ENCODE measurements at places on chromosomes 2 and 18.
A peak's percentile ranks its signal among the peaks of the same experiment; 100 is the strongest.

DNA sequence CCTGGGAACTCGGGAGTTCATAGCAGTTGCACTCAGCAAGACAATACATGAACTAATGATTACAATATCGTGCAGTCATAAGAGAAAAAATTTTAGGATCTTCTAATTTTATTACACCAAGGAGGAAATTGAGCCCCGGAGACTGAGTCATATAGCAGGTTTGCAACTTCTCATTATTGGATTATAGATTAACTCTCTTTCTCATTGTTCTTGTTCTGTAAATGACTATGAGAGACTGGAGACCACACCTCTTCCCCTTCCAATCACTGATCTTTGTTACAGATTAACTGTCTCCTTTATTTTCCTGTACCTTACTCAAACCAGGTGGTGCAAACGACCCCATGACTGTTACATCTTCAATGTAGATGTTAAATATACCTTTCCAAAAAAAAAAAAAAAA lies 435.8 kb upstream of the DDX18 start:
- no peak for DNase-seq

DNA sequence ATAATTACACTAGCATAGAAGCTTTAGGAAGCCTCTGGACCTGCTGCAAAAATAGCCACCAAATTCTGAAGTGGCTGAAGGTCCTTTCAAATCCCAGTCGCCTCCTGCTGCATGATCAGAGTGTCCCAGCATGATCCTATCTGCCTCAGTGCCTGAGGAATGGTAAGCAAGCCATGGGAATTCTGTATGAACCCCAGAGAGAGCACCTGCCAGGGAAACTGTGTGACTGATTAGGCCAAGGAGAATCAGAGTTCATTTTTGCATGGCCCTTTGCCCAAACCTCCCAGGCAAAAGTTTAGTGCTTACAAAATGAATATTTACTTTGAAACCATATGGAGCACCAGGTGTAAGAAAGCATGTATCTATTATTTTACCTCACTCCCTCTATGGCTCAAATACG lies 221.4 kb downstream of the ARL4C start:
- no peak for DNase-seq

GRCh38 chr2:45586600-45586999 lies 24.5 kb downstream of the SRBD1 start:
- no peak for DNase-seq

DNA sequence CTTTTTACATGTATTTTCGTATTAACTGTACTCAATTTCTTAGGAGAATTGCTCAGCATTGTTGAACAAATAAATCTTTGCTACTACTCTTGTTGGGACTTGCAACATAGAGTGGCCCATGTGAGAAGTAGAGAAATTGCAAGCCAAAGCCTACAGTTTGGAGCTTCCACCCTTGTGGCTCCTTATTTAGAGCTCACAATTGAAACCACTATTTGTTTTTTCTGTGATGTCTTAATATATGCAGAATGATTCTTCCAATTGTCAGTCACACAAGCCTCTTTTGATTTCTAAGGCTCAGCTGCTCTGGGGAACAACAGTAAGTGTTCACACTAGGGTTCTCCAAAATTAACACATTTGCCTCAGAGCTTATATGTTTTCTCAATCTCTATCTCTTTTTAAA lies 60.2 kb upstream of the GALNT13 start:
- DNase-seq: no peak

DNA sequence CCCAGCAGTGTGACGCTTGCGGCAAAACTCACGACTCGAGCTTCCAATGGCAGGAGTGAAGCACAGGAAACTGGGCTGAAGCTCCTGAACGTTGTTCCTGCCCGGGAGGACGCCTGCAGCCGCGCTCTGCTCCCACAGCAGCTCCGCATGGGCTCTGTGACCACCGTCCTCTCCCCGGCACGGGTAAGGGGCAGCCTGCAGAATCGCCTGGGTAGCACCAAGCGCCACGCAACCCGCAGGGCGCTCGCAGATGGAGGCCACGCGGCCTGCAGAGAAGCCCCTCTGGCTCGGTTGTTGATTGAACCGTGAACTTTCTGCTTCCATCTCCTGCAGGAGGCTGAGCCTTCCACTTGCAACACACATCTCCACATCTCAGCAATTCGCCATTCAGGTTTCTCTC lies 63.3 kb upstream of the ZNF236 start:
- DNase-seq: no peak

- DNase-seq: no peak
Observed at GRCh38 chr2:118846442-118846952, 951 bp downstream of the EN1 start.

GRCh38 chr2:213846856-213847255 lies 562.6 kb downstream of the SPAG16 start:
- DNase-seq: no peak

GRCh38 chr2:43399515-43400264 lies 173.3 kb upstream of the ZFP36L2 start:
- DNase-seq: no peak

DNA sequence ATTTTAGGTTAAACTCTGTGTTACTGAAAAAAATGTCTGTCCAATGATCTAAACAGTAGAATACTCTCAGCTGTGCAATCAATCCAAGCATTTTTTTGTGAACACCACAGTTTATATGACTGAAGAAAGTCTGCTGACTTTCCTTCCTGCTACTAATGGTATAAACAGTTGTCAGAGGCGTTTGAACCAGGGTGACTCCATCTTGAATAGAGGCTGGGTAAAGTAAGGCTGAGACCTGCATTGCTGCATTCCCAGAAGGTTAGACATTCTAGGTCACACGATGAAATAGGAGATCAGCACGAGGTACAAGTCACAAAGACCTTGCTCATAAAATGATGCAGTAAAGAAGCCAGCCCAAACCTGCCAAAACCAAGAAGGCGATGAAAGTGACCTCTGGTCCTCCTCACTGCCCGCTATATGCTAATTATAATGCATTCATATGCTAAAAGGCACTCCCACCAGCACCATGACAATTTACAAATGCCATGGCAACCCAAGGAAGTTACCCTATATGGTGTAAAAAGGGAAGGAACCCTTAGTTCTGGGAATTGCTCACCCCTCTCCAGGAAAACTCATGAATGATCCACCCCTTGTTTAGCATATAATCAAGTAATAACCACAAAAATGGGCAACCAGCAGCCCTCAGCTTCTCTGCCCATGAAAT lies 31.3 kb downstream of the POU3F3 start:
- no peak for DNase-seq

- no peak for DNase-seq
Observed at GRCh38 chr2:55618275-55619055, 1.0 kb upstream of the PPP4R3B start.

DNA sequence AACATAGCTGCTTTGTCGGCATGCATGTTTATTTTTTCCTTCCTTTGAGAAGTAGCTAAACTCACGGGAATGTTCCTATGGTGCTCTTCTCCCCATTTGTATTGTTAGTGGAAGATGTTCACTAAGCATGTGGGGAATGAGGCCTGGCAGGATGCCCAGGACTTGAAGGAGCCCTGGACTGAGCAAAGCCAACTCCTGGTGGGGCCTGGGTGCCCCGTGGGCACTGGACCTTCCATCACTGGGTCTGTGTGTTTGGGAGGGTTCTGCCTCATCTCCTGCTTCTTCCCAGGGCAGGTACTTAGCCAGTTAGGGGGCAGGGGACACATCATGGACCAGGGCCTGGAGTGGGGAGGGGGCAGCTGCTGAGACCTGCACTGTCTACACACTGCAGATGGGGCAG lies 49.3 kb downstream of the ACAA2 start:
- no peak for DNase-seq

DNA sequence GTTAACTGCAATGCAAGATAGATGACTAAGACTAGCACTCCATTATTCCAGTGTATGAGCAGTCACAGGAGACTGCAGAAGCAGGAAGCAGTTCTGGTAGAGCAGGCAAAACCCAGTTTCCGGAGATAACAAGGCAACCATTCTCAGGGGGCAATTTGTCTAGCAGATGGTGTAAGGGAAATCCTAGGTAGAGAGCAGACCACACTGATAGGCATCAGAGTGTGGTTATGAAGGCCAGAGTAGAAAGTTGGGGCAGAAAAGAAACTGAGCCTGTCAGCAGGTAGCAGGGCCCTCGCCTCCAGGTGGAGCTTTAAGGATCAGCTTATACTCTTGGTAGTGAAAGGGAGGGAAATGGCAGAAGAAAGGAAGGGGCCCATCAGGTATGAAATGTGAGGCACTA lies 164.4 kb downstream of the PDE11A start:
- DNase-seq: no peak

- no peak for DNase-seq
Observed at GRCh38 chr2:145975406-145975805, 1455.5 kb upstream of the ZEB2 start.

GRCh38 chr18:43934781-43935471 lies 657.6 kb upstream of the SYT4 start:
- peak; percentile 86 for DNase-seq

DNA sequence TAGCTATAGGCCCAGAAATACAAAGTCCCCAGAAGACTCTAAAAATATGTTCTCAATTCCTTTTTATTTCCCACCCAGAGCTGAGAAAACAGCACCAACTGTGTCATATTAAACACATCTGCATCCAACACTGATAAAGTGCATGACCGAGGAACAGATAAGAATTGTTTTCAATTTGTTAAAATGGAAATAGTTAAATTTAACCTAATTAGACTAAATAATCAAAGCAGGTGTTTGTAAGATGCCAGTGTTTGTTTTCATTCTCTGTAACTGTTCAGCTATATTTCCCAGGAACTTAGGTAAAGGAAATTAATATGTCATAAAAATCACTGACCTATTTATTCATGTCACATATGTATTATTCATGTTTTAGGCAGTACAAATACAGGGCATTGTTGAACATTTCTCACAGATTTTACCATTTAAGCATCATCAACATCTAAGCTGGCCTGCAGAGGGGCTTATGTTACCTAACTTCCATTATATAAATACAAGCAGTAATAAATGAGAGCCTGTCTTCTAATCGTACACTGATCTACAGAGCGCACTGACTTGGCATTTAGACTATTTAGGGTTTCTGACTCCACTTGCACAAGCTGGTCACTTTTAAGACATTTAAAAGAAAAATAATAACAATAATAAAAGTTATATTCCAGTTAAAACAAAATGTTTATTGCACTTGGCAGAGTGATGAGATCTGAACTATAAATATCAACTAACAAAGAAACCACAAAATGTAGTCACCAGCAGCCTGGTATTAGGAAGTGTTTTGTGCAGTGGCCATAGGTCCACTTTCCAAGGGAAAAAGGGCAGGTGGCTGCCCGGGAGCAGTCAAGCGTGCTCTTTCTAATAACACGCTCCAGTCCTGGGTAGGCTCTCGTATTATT lies 86.6 kb upstream of the ZFP36L2 start:
- DNase-seq: no peak

- no peak for DNase-seq
Observed at GRCh38 chr2:203003716-203004115, 11.0 kb upstream of the NBEAL1 start.

- no peak for DNase-seq
Observed at GRCh38 chr2:197042739-197043196, 116.3 kb upstream of the PGAP1 start.

GRCh38 chr2:182148344-182148743 lies 162.7 kb downstream of the PPP1R1C start:
- DNase-seq: no peak

- DNase-seq: peak; percentile 48
Observed at GRCh38 chr2:207663870-207664545, 38.8 kb upstream of the METTL21A start.

DNA sequence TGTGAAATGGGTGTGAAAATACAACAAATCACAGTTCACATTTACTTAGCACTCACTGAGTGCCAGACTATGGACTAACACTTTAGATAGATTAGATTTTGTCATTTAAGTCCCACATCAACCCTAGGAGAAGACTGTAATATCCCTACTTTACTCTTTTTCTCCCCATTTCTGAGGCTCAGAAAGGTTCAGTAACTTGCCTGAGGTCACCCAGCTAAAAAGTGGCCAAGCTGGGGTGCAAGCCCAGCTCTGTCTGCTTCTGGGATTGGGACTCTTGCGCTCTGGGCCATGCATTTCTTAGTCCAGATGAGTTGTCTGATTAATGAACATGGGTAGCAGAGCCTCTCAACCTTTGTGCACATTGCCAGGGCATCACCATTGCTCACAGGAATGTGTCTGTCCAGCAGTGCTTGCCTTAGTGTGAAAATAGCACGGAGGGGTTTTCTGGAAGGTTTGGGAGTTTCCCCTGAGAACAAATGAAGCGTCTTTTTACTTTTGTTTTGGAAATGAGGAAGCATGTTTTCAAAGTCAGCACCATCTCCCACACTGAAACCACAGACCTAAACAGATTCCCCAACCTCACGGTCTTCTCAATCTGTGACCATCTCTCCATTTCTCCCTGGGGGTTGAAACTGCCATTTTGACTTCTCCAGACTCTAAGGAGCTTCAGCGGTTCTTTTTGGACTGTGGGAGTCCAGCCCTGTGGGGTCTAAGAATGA lies 31.9 kb downstream of the NRP2 start:
- no peak for DNase-seq

DNA sequence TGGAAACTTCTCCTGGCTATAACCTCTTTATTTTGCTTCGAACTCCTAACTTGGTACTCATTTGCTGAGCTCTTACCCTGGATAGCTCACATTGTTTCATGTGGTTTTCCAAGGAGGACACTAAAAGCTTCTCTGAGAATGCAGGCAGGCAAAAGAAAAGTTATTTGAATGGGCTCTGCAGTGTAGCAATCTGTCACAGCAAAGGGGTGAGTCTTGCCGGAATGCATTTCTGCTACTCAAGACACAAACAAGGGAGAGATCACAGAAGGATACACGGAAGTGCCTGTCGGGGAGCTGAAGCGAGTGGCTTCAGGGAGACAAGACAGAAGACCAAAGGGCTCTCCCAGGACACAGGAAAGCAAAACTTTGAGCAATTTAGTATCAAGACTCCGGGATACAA lies 265.4 kb downstream of the SS18 start:
- no peak for DNase-seq

DNA sequence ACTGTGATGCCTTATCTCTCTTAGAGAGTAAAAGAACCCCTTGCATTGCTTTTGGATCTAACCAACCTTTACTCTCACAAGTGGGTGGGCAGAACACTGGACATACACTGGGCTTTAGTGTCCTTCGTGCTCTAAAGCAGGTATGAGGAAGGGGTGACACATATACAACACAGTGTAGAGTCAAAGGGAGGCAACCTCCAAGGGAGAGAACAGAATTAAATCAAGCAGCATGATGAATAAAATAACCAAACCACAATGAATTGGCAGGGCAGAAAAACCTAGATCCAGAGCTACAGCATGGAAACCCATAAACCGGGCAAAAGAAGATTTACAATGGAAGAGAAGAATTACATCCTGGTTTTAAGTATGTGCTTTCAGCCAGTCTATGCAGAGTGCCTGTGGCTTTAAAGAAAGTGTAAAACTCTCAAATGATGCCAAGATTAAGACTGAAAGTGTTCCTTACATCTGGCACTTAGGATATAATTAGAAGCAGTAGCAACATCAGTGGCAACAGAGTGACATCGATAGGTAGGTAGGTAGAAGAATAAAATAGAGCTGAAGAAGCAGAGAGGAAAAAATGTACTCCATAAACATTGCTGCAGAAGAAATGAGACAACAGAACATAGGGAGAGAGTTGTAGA lies 191.7 kb upstream of the ZC3H15 start:
- DNase-seq: no peak

- DNase-seq: no peak
Observed at GRCh38 chr18:26893996-26894395, 28.5 kb upstream of the AQP4 start.

Data from SK-N-MC (cell line).